SK-N-MC (cell line): ENCODE measurements at places on chromosomes 16 and 17.
A peak's percentile ranks its signal among the peaks of the same experiment; 100 is the strongest.

DNA sequence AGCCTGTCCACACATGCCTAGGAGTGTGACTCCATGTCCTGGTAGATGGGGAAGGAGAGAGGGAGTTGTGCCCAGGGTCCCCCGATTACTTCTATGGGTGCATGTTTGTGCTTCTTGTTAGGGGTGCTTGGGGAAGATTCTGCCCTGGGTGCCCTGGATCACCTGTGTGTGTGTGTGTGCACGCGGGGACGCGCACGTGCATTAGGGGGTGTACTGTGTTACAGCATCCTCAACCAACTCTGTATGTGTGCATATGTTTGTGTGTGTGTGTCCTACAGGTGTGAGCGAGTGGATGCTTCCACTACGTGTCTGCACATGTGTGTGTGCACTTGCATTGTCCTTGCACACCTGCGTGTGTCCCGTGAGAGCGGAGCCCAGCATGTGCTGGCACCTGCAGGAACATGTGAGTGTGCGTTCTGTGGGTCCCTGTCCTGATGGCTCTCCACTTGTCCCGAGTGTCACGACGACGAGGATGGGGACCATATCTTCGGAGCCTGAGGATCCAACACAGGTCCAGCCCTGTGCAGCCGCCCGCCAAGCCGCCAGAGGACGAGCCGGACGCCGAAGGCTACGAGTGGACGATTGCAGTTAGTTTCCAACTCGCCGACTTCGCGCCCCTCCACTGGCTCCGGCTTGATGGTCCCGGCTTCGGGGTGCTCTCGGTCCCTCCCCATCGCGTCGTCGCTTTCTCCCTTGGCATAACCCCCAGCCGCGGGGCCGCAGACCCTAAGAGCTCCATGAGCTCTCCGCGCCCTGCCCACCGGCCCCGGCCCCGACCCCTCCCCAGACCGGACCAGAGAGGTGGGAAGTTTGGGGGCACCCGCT lies 6.0 kb upstream of the TBC1D3B start:
- no peak for DNase-seq

DNA sequence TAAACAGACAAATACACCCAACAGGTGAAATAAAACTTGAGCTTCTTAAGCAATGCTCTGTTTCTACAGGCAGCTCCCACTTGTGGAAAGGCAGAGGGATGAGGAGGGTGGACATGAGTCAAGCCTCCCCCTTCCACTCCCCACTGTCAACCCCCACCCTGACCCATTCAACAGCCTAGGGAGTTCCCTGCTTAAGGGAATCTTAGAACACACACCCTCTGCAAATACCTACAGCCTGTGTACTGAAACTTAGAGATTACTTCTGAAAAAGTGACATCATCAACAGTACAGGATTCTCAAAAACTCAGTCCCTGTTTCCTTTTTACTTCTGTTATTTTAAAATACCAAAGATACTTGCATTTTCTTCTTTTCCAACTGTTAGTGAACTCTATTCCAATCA lies 345.4 kb downstream of the SOX9 start:
- DNase-seq = no peak

- no peak for DNase-seq
Observed at GRCh38 chr16:85252461-85252860, 140.2 kb upstream of the CIBAR2 start.

GRCh38 chr16:17070882-17071592 lies 399.7 kb downstream of the XYLT1 start:
- peak; percentile 65 for DNase-seq

DNA sequence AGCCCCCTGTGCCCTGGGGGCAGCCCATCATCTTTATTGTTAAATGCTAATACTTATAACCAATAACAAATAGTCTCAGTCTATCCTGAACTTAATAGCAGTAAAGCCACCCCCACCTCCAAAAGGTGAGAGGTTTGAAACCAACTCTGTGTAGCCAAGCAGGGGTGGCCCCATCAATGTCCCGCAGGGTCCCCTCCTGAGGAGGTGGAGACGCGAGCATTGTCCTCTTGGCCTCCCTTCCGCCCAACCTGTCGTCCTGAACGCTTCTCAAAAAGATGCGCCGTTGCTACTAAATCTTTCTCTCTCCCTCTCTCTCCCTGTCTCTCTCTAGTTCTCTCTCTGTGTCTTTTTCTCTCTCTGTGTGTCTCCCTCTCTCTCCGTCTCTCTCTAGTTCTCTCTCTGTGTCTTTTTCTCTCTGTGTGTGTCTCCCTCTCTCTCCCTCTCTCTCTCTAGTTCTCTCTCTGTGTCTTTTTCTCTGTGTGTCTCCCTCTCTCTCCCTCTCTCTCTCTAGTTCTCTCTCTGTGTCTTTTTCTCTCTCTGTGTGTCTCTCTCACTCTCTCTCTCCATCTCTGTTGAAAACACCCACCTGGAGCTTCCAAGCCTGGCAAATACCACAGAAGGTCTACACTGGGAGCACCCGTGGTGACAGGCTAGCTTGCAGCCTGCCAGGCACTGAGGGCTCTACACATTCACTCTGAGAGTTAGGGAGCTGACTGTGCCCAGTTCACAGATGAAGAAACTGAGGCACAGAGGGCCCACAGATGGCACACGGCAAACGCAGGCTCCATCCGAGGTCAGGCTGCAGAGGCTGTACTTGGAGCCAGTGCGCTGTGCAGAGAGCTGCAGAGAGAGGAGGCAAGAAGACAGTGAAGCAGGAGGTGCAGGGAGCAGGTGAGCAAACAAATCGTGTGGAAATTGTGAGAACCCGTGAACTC lies 185.9 kb downstream of the C16orf95 start:
- DNase-seq = no peak

DNA sequence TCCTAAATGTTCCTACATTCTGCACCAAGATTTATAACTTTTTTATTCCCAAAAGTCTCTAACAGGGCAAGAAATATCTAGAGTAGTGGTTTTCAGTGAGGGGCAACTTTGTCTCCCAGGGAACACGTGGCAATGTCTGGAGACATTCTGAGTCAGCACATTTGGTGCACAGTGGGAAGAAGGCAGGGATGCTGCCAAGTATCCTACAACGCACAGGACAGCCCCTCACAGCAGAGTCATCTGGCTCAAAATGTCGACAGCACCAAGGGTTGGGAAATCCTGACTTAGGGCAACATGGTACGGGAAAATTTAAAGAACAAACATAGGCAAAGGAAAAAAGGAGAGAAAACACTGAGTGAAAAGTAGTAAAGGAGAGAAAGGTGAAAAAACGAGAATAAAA lies 61.8 kb downstream of the SMG6 start:
- no peak for DNase-seq

DNA sequence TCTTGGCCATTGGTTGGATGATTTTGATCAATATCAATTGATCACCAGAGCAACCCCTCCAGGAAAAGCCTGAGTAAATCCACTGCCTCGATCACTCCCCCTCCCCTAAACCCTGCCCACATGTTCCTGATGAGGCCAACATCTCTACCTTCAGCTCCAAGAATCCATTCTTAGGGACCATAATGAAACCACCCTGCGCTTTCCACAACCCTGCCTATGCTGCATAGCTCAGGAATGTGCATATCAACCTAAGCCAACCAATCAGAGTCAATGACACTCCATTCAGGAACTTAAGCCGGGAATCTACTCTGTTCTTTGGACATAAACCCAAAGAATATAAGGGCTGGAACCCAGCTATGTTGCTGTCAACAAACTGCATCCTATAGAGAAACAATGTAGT lies 86.3 kb downstream of the MYH11 start:
- DNase-seq = no peak

DNA sequence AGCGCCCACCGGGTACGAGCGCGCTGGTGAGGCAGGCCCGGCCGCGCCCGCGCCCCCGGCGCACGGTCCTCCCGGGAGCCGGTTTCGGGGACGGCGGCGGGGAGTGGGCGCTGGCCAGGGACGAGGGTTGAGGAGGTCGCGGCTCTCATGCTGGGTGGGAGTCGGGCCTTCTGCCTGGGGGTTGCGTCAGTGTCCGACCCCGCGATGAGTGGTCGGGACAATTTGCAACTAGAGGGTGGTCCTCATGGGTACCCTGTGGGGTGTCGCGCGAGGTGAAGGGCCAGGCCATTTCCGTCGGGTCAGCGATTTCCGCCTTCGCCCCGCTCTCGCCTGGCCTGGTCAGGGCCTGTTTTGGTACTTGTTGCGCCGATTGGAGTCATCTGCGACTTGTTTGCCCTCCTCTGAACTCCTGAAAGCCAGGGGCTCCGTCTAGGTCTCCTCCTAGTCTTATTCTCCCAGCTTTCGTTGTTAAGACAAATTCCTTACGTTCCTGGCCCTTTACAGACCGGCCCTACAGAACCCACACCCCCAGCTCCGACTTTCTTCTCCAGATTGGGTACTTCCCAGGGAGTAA lies 14.9 kb downstream of the NAA60 start:
- DNase-seq = no peak

DNA sequence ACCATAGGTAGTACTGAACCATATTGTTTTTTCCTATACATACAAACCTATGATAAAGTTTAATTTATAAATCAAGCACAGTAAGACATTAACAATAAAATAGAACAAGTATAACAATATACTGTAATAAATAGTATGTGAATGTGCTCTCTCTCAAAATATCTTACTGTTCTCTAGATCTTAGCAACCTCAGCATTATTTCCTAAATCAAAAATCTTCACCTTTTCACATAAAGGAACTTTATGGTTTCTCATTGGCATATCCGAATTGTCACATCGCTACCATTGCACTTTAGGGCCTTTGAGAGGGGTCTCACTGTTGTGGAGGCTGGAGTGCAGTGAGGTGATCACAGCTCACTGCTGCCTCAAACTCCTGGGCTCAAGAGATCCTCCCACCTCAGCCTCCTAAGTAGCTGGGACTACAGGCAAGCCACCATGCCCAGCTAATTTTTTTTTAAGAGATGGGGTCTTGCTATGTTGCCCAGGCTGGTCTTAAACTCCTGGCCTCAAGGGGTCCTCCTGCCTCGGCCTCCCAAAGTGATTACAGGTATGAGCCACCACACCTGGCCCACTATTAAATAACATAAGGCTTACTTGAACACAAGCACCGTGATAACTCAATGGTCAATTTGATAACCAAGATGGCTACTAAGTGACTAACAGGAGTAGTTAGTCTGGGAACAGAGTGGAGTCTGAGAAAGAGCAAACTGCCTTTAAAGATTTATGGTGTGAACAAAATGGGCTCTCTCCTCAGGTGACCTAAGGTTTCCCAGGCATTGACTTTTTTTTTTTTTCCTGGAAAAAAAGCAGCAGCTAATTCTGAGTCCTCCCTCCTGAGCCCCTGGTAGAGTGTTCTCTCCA lies 2.9 kb upstream of the TMEM97 start:
- no peak for DNase-seq

DNA sequence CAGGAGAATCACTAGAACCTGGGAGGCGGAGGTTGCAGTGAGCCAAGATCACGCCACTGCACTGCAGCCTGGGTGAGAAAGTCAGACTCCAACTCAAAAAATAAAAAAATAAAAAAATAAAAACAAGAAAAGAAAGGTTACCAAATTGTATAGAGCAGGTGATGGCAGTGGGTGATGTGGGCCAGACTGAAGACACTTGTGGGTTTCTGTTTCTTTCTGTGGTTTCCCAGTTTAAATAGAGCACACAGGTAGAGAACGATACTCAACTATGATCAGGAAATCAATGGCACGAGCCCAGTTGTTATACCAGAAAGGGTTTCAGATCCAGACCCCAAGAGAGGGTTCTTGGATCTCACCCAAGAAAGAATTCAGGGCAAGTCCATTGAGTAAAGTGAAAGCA lies 32.6 kb downstream of the NUBP1 start:
- no peak for DNase-seq

DNA sequence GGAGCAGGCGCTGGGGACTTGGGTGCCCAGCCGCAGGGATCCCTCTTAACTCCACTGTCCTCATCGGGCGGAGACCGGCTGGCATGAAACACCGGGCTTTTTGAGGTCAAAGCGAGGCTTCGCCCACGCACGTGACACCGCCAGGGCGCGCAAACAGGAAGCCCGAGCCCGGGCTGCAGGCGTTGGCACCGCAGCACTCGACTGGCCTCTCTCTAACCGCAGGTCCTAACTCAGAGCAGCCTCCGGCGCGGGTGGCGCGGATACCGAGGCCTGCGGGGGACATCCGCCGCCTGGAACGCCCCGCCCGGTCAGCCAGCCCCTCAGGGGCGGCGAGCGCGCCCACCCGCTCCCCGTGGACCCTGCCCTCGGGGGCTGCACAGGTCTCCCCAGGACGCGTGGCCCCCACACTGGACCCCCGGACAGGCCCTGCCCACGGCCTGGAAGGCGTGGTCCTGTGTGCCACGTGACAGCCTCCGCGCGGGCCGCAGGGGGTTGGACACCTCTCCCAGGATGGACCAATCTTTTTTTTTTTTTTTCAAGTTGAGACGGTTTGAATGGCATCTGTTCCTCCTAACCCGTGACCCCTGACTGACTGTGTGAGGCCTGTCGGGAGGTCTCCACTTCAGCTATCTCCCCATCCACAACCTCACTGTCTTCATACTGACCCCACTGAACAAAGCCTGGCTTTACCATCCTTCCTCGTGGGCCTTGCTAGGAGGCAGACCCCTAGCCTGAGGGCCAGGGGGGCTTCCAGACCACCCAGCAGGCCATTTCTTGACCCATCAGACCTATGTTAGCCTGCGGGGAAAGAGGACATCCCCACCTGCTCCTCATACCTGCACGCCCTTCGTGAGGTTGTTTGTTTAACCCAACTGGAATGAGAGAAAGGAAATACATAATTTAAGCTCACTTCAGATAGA lies 8.4 kb upstream of the SLC47A2 start:
- DNase-seq = no peak

DNA sequence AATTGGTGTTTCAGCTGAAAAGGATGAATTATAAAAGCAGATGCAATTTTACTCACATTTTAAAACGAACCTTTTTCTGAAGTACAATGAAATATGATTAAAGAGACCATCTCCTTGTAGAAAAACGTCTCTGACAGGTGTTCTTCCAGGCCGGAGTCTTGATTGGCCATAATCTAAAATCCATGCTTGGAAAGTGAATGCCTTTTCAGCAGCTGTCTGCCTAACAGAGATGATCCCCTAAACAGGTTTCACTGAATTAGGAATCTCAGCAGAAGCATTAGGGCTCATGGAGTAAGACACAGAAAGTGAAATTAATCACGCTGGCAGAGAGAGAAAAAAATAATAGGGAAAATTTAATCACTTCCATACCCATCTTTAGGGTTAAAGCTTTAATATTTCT lies 39.3 kb upstream of the IRX5 start:
- DNase-seq = no peak

GRCh38 chr17:1797323-1797722 lies 32.4 kb downstream of the SMYD4 start:
- no peak for DNase-seq
